Kidney tubule cell (primary cell): ENCODE measurements at places on chromosomes 7 and 10.

GRCh38 chr7:96538632-96539031, 171.0 kb downstream of the SEM1 start:
- no peak for DNase-seq

GRCh38 chr7:151825721-151826120, 51.2 kb downstream of the PRKAG2 start:
- no peak for DNase-seq

DNA sequence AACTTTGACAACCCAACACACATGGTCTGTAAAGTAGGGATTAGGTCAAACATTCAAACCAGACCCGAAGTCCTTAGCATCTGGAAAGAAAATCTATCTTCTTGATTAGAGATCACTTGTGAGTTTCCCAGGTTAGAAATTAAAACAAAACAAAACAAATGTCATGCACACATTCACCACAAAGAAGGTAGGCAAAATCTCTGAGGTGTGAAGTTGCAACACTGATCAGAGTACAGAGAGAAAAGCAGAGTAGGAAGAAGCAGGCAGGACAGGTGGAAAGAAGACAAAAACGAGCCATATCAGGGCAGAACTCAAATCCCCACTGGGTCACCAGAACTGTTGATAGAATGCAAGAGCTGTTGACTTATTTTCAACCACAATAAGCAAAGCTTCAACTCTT, 102.8 kb upstream of the THSD7A start:
- DNase-seq = peak; percentile 25

DNA sequence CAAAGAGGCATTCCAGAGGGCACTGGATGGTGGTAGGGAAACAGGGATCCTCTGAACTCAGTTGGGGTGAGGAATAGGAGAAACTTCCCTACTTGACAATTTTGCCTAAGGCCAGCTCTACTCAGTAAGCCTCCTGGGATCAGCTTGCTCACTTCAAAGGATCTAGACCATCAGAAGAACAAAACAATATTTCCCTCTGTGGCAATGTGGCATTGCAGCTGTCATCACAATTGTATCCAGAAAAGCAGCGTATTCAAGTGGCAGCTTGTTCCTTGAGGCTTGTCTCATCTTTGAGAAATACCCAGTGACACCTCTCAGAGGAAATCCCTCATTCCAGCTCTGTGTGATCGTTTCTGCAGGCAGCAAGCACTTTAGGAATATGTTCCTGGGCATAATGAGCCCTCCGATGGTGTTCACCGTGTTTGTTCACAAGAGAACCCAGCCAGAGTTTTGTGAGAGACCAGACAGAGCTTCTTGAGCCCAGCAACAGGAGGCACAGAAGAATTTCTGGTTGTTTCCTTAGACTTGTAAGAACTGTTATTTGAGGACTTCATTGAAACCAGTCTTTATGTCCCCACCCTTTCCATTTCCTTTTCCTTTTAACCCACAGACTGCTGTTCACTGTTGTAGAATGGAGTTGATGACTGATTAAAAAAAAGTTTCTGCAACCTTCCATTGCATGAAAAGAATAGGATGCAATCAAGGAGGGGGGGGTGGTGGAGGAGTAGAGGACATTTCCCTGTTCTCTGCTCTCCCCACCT, 747.3 kb downstream of the LRMDA start:
- DNase-seq = no peak

GRCh38 chr10:69703256-69703655, 73.2 kb downstream of the FAM241B start:
- no peak for DNase-seq

DNA sequence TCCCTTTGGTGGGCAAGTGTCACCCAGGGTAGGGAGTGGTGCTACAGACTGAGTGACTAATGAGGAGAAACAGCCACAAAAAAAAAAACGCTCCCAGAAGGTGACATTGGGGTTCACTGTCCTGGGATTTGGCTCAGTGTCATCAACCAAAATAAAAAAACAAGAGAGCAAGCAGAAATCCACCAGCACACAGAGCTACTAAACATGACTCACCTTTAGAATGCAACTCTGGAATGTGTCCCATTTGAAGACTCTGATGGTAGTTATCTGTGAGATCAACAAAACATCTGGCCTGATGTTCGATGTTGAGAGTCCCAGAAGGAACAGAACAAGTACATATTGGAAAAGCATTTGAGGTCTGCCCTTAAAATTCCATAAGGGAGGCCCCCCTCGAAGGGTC, 200.3 kb upstream of the LYZL2 start:
- peak; percentile 46 for DNase-seq

DNA sequence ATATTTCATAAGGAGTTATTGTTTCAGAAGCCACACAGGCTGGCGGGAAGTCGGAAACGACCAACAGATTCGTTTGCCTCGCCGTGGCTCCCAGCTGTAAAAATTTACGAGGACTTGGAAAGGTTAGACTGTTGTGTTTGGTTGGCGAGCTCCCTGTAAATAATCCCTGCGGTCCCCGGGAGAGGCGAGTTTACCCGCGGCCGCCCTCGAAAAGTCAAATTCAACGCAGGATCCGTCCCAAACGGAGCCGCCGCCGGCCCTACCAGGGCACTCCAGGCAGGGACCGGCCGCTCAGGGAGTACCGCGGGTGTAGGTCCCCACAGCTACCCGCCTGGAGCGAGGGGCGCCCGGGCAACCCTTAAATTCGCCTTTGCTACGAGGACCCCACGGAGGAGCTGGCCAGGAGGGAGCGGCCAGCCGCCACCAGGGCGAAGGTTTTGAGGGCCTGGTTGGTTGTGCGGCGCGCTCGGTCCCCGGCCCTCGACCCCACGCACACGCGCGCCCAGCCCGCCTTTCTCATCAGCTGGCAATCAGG, 726 bp upstream of the HOXA9 start:
- DNase-seq = no peak

DNA sequence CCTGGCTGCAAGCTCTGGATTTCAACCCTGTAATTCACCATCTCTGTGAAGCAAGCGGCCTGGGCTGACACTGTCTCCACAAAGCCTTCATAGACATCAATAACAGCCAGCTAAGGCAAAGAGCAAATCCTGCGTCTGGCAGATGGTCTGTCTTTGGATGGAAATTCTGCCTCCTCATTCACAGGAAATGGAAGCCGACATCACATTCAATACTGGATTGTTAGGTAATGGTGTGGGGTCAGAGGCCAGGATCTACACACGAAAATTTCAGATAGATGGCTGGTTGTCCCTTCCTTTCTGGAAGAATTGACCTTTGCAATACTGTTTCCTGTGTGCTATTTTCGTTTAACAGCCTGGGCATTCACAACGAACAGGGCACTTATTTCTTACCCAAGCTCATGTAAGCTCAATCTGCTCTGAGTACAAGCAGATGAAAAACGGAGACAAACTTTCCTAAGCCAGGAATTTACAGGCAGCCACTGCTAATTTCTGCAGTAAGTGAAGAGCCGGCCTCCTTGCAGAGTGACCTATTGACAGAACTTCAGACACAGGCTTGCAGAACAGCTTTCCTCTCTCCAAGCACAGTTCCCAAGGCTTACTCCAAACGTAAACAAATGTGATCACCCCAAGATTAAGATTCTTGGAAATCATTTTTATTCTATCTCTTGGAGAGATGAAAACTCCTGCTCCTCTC, 3.1 kb upstream of the ADAM12 start:
- no peak for DNase-seq

DNA sequence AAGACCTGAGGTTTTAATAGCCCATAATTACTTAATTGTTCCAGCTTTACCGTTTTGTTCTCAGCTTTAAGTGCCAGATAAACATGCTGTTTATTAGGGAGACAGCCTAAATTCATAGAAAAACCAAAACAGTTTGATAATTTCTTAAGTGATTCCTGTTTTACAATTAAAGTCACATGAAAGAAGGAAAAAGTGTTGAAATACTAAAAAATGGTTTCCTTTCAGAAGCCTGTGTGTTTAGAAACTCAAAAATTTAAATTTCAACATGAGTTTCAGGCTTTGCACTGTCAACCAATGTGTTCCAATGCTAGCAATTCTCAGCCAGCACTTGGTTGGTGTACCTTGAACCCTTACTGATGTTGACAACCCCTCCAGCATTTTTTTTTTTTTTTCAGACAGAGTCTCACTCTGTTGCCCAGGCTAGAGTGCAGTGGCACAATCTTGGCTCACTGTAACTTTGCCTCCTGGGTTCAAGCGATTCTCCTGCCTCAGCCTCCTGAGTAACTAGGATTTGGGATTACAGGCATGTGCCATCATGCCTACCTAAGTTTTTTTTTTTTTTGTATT, 135.3 kb downstream of the ICA1 start:
- DNase-seq = no peak

GRCh38 chr7:155681663-155682062, 37.2 kb downstream of the RBM33 start:
- no peak for DNase-seq

DNA sequence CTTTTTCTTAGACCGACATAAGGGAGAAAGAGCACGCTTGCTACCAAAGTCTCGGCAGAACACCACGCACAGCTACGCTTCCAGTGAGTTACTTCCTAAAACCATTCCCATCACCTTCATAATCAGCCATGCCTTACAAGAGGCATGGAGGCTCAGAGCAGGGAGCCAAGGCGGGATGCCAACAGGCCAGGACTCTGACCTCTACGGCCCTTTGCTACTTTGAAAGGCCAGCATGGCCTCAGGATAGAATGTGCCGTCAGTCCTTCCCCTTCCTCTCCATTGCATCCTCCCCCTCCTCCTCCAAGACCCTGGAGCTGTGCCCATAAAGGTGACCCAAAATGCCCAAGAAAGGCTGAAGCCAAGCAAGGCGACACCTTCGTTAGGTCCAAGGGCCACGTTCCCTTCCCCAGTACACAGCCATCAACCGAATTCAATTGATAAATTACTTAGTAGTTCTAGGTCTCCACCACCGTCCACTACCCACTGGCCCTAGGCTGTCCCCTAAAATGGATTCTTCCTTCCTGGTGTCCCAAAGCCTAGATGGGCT, 5.7 kb downstream of the PRKAG2 start:
- DNase-seq = no peak

DNA sequence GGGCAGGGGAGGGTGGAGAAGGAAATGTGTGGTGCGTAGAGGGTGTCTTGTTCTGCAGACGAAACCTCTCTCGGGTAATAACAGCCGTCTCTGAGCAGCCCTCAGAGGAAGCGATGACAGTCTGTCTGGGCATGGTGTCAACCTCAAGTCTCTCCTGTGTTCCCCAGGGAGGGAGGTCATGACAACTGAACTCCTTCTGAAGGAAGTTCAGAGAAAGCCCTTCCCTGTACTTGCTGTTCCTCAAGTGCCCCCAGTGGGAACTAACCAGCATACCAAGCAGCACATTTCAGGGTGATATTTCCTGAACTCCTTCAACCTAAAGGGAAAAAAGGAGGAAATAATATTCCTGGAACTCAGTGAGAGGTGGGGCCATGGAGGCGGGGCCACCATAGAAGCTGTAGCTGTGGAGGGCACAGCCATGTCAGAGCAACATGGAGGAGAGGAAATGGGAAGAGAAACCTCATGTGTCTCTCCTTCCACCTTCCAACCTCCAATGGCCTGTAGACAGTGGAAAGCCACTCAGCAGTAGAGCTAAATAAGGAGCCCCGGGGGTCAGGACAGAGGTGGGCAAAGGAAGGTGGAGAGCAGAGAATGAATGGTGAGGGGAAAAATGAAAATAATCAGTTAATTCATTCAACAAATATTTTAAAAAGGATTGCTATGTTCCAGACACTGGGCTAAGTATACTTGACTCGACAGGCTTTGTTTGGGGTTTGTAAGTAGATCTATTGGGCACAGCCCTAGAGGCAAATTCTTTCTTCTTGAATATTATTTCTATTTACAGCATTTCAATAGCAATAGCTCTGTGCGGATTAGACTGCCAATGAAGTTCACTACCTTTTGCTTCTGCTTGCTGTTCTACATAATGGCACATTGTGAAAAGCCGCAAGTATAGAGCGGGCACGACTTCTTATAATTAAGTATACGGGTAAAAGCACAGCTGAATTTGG, 61.0 kb upstream of the AOAH start:
- peak; percentile 6 for DNase-seq

DNA sequence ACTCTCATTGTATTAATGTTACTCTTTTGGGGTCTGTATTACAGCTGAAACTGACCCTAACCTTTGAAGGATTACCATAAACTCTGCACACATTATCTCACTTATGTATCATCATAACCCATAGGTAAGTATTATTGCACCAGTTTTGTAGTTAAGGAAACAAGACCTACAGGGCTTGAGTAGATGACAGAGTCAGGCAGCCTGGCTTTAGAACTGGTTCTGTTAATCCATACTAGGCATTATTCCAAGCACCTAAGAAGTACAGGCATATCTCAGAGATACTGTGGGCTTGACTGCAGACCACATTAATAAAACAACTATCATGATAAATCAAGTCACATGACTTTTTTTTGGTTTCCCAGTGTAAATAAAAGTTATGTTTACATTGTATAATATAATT, 17.1 kb upstream of the AKR1B1 start:
- DNase-seq = no peak

DNA sequence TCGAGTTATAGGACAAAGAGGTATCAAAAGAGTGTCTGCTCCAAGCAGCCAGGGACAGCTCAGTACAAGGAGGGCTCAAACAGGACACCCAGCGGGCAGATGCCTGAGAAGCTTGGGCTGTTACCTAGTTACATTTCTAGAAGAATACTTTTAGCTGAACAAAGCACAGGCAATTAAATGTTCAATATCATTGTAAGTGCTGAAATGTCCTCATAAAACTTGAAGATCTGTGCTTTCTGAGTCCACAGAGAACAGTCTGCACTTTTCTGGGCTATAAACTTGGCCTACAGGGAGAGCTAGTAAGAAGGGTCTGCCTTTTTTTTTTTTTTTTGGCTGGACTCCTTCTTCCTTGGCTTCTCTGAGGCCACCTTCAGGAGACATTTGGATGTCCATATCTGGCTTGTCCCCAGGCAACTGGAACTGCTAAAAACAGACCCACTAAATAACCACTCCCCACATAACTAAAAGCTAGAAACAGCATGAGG, 123.2 kb downstream of the SLC16A9 start:
- no peak for DNase-seq

DNA sequence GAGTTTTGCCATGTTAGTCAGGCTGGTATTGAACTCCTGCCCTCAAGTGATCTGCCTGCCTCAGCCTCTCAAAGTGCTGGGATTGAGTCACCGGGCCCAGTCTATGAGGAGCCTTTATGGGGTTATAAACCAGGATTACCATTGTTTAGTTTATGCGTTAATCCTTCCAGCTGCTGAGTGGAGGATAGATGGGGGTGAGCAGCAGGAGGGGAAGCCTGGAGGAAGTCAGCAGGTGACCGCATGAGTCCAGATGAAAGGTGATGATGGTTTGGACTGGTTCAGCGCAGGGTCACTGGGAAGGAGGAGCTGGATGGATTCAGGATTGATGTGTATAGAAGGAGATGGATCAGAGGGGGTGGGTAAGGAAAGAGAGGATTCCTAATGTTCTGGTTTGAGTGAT, 197.1 kb downstream of the ADAM12 start:
- DNase-seq = no peak

DNA sequence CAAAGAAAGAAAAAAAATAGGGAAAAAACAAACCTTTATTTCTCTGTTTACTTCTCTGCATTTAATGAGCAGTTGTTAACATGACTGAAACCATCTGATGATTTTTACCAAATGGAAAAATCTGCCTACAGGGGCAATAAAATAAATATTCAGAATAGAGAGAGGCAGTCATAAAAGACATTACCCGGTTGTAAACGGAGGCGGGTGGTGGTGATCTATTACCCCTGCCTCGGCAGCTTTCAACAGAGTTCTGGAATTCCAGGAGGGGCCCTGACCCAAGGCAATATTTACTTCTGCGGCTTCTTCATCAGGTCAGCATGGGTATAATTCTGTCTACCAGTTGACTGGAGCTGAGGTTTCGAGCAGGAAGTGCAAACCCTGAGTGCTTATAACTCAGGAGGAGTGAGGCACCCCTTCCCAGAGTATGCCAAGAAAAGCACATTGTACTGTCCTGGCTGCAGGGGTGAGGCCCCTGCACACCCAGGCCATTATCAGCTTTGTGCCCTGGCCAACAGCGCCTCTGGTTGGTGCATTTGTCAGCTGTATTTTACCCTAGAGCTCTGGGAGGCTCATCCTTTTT, 8.2 kb upstream of the CXCL12 start:
- no peak for DNase-seq
